Retina (tissue), 1 donor: ENCODE measurements at places on chromosomes 4 and X.

- DNase-seq: no peak
These were observed 58.3 kb upstream of the HPGD start for GRCh38 chr4:174580597-174580996.

- peak; percentile 92 for DNase-seq
These were observed 58.6 kb upstream of the ZC4H2 start for GRCh38 chrX:65034668-65035445.

- DNase-seq: no peak
These were observed 9.6 kb upstream of the RENBP start for GRCh38 chrX:153953892-153954557.

GRCh38 chr4:121951521-121952110 lies at the start of gene TRPC3:
TRPC3 (minus strand) TSS chr4:121952060; CDS start chr4:121951680, 380 bp downstream.
- peak; percentile 87 for DNase-seq

- DNase-seq: peak; percentile 11
These were observed 396.5 kb downstream of the DCAF12L2 start for GRCh38 chrX:125769628-125770027.

DNA sequence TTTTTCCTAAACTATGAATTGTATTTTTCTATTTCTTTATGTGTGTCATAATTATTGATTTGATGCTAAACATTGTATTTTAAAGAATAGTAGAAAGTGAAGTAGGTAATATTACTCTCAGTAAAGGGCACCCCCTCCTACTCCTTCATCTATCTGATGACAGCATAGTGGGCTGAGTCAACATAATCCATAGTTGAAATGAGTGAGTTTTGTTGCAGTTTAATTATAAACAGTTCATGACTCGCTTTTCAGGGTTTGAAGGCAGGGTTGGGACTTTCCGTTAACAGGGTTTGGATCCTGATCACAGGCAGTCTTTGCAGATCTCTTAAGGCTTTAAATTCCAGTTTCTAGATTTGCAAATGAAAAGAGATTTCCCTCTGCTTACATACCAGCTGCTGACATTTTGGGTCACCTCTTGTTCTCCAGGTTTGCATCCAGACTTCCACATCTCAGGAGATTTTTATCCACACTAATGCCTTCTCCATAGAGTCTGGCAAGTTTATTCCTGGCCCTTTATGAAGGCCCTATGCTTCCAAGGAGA lies 54.0 kb upstream of the TACR3 start:
- DNase-seq: no peak

DNA sequence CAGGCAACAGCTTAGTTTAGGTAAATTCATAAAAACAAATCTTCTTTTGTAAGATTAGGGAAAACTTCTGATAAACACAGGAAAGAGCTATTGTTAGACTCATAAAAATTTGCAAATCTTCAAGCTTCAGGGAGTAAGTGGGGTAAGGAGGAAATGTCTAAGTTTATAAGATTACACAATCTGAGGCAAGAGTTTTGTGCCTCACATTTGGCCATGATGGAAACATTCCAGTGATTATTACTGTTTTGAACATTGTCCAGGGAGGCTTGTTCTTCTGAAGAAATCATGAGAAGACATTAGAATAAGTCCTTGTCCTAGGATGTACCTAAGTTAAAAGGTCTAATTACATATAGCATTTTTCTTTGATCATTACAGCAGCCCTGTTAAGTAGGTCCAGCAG lies 72.8 kb downstream of the MAOB start:
- DNase-seq: no peak

DNA sequence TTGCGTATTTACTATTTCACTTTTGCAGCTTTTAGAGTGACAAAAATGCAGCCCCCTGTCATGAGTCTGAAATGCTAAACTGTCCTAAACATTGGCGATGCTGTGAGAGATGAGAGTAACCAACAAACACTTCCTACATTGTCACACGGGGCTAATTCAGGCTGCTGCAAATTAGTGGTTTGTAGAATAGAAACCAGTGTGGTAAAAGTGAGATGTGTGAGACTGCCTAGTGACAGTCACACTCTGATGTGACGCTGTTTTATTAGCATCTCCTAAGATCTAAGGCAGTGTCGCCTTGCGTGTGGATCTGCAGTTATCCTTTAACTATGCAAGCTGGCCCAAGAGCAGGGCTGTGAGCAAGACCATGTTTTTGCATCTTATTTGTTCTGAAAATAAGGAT lies 800.2 kb upstream of the TENM3 start:
- no peak for DNase-seq

GRCh38 chr4:87881115-87881514 lies 48.3 kb downstream of the MEPE start:
- no peak for DNase-seq

DNA sequence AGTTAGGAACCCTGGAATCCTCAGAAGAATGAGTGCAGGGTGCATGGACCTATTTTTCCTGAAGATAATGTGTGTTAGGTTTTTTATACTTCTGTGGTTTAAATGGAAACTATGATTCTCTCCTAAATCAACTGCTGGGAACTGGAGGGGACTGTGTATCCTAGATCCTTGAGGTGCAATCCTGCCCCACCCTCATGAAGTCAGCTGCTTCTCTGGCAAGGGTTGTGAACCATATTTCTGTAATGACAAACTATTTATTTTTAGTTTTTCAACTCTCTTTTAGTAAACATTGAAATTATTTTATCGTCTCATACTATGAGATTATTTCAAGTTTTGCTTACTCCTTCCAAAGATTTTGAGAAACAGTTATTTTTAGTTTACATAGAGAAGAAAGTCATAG lies 25.8 kb upstream of the VEGFC start:
- no peak for DNase-seq

- no peak for DNase-seq
These were observed 137.1 kb downstream of the ARSF start for GRCh38 chrX:3178329-3178728.

DNA sequence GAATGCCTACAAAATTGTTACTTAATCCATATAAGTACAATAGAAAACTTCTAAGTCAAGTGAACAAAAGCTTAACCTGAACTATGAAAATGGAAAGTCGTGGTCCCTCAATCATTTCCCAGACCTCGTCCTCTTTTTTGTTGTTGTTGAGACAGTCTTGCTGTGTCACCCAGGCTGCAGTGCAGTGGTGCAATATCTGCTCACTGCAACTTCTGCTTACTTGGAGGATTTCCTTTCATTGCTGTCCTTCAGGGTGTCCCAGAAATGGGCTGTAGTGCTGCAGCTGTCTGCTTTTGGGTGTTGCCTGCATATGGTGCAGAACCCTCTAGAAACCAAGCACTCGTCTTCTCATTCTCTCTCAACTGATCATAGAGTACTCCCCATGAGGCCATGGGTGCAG lies 75.0 kb upstream of the IL2 start:
- DNase-seq: no peak

- DNase-seq: no peak
These were observed 42.0 kb upstream of the ARSJ start for GRCh38 chr4:114021451-114021850.

DNA sequence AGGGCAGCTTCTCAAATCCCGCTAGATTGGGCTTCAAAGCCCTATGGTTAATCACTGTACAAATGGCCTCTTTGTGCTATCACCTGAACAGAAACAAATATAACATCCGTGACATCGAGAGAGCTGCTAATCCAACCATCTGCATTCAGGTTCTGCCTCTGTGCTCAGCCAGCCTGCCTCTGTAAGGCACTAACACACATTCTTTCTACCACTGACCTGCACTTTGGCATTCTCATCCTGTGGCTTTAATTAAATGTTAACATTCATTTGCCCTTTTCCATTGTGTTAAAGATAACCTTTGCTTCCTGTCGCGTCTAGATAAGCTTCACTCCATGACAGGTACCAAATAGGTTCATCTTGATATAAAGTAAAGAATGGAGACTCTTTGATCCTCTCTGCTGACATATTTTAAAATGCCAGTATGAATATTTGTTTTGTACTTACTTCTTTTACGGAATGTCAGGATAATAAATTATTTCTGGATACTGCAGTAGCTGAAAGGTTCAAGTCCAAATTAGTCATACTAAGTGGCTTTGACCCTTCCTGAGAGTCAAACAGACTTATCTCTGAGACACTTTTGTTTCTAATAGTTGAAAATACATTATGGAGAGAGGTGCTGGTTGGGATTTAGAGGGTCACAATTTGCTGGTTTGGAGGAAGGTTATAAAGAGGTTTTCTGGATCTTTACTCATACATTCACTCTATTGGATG lies 505.7 kb downstream of the PACRGL start:
- no peak for DNase-seq

GRCh38 chr4:3073158-3074077 lies 920 bp downstream of the HTT-AS start:
- DNase-seq: peak; percentile 80

GRCh38 chrX:32395878-32396277 lies 815.5 kb downstream of the DMD start:
- no peak for DNase-seq

DNA sequence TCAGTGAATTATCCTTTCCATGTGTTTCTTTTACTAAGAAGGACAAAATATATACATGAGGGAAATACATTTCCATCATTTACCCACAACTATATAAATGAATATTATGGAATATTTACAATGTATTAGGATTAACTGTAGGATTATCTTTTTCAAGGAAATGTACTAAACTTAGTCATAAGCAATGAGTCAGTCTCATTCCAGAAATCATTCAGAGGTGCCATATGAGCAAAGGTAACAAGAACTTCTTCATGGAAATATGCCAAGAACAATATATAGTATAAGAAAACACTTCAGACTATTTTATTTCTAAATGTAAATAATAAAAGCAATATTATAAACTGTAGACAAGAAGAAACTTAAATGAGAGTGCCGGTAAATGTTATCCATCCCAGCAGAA lies 67.1 kb downstream of the USP38 start:
- DNase-seq: no peak

- DNase-seq: peak; percentile 31
These were observed 1.9 kb upstream of the HAUS3 start for GRCh38 chr4:2243681-2244380.

- no peak for DNase-seq
These were observed 42.3 kb upstream of the ACSL4 start for GRCh38 chrX:109775386-109775785.

- DNase-seq: no peak
These were observed 384.4 kb downstream of the PCDH7 start for GRCh38 chr4:31104577-31104976.

DNA sequence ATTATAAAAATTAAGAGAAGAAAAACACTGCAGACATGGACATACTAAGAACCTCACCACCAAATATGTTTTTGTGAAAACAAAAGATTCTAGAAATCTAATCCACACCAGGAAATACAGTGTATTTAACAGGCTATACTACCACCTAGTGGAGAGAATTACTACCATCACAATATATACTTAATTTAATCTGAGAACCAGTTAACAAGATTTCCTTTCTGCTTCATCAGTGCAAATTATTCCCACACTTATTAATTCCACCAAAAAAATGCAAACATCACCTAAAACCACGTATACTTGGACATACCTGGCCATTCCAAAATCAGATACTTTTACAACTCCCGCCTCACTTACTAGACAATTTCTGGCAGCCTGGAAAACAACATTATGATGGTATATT lies 7.0 kb upstream of the TXK start:
- no peak for DNase-seq

- DNase-seq: no peak
These were observed 32.1 kb downstream of the TAPT1 start for GRCh38 chr4:16194214-16194613.

GRCh38 chrX:133776072-133776471 lies 209.3 kb downstream of the GPC3 start:
- peak; percentile 17 for DNase-seq

- no peak for DNase-seq
These were observed 3.2 kb downstream of the SEL1L3 start for GRCh38 chr4:25859429-25860148.

DNA sequence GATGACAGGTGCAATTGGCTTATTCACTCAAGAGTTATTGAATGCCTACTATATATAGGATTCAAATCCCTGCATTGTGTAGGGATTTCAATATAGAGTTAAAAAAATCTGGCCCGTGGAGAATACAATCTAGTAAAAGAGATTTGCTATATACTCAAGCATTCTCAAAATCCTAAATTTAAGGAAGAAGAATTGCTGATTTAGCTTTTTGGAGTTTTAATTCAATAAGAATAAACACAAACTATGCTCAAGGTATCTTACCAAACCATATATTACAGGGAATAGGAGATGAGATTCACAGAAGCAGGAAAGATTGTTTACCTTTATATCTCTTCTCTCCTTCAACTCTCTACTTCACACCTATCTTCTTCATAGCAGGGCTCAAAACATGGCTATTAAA lies 476.8 kb downstream of the PACRGL start:
- no peak for DNase-seq

DNA sequence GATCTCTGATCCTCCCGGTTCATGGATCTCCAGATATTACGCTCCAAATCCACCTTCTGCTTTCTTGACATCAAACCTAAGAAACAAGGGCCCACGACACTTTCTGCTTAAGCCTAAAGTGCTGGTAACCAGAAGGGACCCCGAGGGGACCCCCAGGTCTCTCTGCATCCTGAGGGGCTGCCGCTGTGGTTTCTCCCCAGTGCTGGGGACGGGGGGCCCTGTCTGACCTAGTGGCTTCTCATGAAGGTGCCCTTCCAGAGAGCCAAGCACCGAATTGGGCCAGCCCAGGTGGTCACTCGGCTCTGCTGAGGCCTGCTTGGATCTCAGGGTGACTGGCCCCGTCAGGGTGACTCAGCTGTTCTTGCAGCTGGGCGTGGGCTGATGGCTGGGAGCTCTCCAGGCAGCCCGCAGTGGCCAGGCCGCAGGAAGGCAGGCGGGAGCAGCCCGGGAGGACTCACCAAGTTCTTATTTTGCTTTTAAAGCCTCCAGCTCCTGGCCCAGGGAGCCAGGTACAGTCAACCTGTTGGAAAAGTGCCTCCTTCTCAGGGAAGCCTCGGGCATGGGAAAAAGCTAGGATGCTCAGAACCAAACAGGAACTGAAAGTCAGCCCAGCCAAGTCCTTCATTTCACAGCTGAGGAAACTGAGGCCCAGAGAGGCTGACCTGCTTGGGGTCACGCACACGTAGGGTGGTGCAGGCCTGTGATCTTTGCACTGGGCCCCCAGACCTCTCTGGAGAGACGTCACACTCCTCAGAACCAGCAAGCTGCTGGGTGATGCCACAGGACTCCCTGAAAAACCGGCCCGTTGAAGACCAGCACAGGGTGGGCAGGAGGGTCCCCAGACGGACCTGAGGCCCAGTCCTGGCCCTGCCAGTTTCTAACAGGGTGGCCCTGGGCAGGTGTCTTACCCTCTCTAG lies 16.7 kb downstream of the BLOC1S4 start:
- no peak for DNase-seq

DNA sequence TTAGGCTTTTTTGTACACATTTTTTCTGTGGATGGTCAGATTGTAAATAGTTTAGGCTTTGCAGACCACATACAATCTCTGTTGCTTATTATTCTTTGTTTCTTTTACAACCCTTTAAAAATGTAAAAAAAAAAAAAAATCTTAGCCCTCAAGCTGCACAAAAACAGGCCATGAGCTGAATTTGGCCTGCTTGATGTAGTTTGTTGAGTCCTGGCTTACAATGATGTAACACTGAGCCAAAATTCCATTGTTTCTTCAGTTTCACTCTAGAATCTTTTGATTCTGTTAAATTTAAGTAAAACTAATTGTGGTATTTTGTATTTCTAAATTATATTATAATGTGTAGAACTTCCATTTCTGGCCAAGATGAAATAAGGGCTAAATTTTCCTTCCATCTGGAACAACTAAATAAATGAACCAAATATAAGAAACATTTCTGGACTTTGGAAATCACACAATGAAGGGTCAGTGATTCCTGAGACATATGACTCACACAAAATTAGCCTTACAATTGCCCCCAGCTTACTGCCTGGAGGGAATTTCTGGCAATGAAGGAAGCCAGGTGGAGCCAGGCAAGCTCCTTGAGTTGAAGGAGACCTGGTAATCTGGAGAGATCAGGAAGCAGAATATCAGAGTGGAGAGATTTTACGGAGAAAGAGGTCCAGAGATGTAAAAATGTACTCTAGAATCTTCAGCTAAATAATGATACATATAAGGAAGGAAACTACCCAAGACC lies 29.8 kb downstream of the IQCM start:
- no peak for DNase-seq
